ENCODE measurements at places on chromosomes 6 and 20. TPM values are rescaled to one million over a fixed set of nuclear protein-coding genes. Genes with fewer than 3 reads are reported as not detected.

CDK5RAP1 gene
- total RNA-seq, result 41.5 TPM

SLC4A11 gene
- 1.9 TPM for total RNA-seq

PCK1 gene
- total RNA-seq, result not detected

ECT2L gene
- not detected for total RNA-seq

RBM24 gene
- total RNA-seq, result not detected

MICAL1 gene
- total RNA-seq, result 81.5 TPM

IPCEF1 gene
- 46.4 TPM for total RNA-seq
